ENCODE measurements at places on chromosomes 7 and 10. TPM values are rescaled to one million over a fixed set of nuclear protein-coding genes. Genes with fewer than 3 reads are reported as not detected.

DNA sequence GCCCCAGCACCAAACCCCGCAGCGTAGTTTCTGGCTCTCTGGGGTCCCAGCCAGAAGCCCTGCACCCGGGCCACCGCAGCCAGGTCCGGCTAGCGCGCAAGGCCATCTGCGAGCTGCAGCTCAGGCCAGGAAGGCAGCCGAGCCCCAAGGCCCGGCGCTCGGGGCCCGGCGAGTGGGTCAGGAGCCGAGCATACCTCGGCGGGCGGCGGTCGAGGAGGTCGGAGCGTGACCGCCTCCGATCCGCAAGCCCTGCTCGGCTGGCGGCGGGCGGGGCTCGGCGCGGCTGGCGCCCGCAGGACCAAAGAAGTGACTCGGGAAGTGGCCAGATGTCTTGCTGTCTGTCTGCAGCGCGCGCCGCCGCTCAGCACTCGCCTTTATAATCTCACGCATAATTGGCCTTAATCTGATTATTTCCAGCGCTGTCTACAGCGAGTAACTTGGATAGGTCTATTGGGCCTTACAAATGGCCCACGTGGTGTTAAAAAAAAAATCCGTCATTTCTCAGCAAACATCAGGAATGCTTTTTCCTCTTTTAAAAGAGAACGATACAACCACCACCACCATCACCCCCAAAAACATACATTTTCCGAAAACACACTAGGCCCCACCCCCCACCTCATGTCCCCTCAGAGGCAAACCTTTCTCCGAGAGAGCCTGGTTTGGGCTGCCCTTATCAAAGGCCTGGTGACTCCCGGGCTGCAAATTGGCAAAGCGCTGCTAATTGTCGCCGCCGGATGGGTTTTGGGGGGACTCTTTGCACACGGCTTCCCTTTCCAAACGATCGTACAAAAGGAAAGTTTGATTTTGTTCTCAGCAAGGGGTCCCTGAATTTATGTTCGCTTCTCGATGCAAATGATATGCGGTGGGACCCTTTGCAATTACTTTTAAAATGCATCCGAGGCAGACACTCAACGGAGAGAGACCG is at the start of gene DRGX:
DRGX (minus strand) TSS at position 349 of the 925 bp plus-strand sequence. CDS start 649 bp downstream, outside the sequence.
- H3K36me3 ChIP-seq, result no peaks in the 10 kb centered on the region
- H3K27ac ChIP-seq, result no peak within 1 kb of the TSS
- peak within 1 kb of the TSS; percentile 7 for H3K4me3 ChIP-seq
- peaks cover 76% of the 10 kb centered on the region for H3K27me3 ChIP-seq
- DNase-seq, result no peak

- H3K4me3 ChIP-seq, result no peak overlapping the region
- H3K27me3 ChIP-seq, result no peaks in the 10 kb centered on the region
- DNase-seq, result no peak
- no peaks in the 10 kb centered on the region for H3K36me3 ChIP-seq
- no peak overlapping the region for H3K27ac ChIP-seq
- no peaks in the 10 kb centered on the region for H3K4me1 ChIP-seq
Measured at GRCh38 chr10:9160275-9160674, 1105.8 kb downstream of the GATA3 start.

DNA sequence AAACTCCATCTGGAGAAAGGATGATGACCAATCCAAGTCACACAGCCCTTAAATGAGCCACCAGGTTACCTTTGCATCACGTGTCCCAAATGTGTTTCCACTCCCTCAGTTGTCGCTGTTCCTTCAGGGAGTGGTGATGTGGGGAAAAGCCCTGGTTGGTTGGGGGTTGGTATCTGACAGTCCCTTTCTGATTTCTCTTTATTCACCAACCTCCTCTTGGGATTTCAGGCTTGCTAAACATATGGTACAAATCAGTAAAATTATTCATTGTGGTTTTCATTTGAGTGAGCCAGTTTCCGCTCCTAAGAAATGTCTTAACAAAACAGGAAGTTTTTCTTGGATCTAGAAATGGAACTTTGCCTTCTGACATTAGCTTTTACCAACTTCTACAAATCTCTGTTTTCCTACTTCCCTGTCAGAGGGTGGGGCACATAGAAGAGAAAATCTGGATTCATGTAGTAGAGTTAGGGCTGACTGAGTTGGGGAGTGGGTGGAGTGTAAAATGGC is 40.0 kb upstream of the KMT2E start:
- no peaks in the 10 kb centered on the region for H3K27me3 ChIP-seq
- no peaks in the 10 kb centered on the region for H3K36me3 ChIP-seq
- no peak for DNase-seq
- H3K4me3 ChIP-seq, result no peak overlapping the region
- H3K27ac ChIP-seq, result peak overlapping the region; percentile 91
- H3K4me1 ChIP-seq, result peaks cover 69% of the 10 kb centered on the region

GRCh38 chr7:39392151-39392550 is 174.1 kb upstream of the YAE1 start:
- H3K36me3 ChIP-seq, result no peaks in the 10 kb centered on the region
- no peak for DNase-seq

- no peaks in the 10 kb centered on the region for H3K27me3 ChIP-seq
- no peaks in the 10 kb centered on the region for H3K4me1 ChIP-seq
- DNase-seq, result no peak
Measured at GRCh38 chr10:33828592-33828991, 494.1 kb upstream of the NRP1 start.

Gene CALU
- total RNA-seq, result 202 TPM

DNA sequence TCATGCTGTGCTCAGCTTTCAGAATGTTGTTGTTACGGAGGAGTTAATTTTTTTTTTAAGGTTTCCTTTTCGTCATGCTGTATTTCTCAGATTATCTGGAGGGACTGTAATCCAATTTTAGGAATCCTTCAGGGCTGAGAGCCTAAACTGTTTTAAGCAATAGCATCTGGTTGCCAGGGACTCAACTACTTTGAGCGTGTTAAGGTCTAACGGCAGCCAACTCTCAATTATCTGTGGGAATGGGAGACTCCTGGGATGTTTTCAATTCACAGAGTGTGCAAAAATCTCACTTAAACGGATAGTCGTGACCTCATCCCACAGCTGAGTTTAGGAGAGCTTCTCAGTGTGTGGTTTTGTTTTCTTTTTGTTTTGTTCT is 291.7 kb downstream of the AUTS2 start:
- peaks cover 3% of the 10 kb centered on the region for H3K4me1 ChIP-seq
- no peak overlapping the region for H3K27ac ChIP-seq
- H3K27me3 ChIP-seq, result no peaks in the 10 kb centered on the region
- DNase-seq, result no peak
- no peaks in the 10 kb centered on the region for H3K36me3 ChIP-seq

DNA sequence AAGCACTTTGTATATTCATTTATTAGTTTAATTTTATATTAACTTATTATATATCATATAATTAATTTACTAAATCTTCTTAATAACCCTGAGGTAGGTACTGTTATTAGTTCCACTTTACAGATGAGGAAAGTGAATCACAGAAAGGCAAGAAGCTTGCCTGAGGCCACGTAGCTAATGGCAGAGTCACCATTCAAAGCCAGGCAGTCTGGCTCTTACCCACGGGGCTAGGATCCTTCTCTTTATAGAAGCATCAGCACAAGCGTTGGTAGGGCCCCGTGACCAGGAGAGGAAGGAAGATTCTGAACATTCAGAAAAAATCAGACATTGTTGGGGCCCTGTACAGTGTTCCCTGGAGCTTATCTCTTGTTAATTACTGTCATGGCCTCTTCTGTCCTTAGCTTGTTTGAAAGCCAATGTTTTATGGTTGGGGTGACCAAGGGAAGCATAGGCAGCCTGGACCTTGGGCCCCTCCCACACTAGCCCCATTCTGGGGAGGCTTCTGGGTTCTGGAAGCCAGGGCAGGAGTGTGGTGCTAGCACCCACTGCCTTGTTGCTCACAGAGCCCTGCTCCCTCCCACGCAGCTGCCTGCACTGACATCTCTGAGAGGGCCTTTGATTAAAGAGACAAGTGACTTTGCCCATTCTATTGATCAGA is 31.1 kb upstream of the SLF2 start:
- H3K27ac ChIP-seq, result no peak overlapping the region
- no peak overlapping the region for H3K4me3 ChIP-seq
- no peaks in the 10 kb centered on the region for H3K36me3 ChIP-seq
- peaks cover 13% of the 10 kb centered on the region for H3K4me1 ChIP-seq

GRCh38 chr7:123939784-123940183 is 14.7 kb downstream of the SPAM1 start:
- no peak overlapping the region for H3K27ac ChIP-seq
- no peaks in the 10 kb centered on the region for H3K36me3 ChIP-seq
- H3K4me1 ChIP-seq, result no peaks in the 10 kb centered on the region
- no peak overlapping the region for H3K4me3 ChIP-seq
- no peak for DNase-seq

GRCh38 chr7:111954474-111955381 is 251.5 kb downstream of the DOCK4 start:
- H3K36me3 ChIP-seq, result no peaks in the 10 kb centered on the region
- H3K4me3 ChIP-seq, result no peak overlapping the region
- no peak for DNase-seq
- H3K27me3 ChIP-seq, result no peaks in the 10 kb centered on the region
- H3K4me1 ChIP-seq, result peaks cover 24% of the 10 kb centered on the region

- peaks cover 6% of the 10 kb centered on the region for H3K4me1 ChIP-seq
- no peak for DNase-seq
- no peaks in the 10 kb centered on the region for H3K27me3 ChIP-seq
Measured at GRCh38 chr10:132489053-132489703, 48.4 kb upstream of the INPP5A start.

DNA sequence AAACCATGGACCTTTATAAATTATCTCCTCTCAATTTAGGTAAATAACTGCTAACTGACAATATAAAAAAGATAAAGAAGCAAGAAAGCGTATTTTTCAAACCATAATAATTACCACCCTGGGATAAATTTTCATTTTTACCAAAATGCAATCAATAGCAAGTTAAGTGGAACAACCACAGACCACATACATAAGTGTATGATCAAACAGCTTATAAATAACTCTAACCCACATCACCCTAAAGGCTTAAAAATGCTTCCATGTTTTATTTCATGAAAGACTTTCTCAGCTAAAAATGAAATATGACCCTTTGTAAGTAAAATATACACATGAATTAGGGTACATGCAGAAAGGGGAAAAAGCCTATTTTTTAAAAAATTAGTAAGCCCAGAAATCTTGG is 156.5 kb downstream of the SGMS1 start:
- H3K27me3 ChIP-seq, result no peaks in the 10 kb centered on the region
- H3K27ac ChIP-seq, result no peak overlapping the region
- no peaks in the 10 kb centered on the region for H3K36me3 ChIP-seq
- H3K4me1 ChIP-seq, result peaks cover 21% of the 10 kb centered on the region
- DNase-seq, result no peak

- H3K27ac ChIP-seq, result peak overlapping the region; percentile 96
- no peaks in the 10 kb centered on the region for H3K27me3 ChIP-seq
- H3K36me3 ChIP-seq, result no peaks in the 10 kb centered on the region
Measured at GRCh38 chr7:5418285-5418582, 5.4 kb downstream of the TNRC18 start.

Gene PCLO
- 2.9 TPM for total RNA-seq

Gene SH3PXD2A
- 34.8 TPM for total RNA-seq

Gene NSUN6
- total RNA-seq, result 8.1 TPM

GRCh38 chr10:132714096-132714985 is 71.6 kb downstream of the NKX6-2 start:
- H3K4me3 ChIP-seq, result peak overlapping the region; percentile 9
- H3K27me3 ChIP-seq, result no peaks in the 10 kb centered on the region
- H3K4me1 ChIP-seq, result no peaks in the 10 kb centered on the region
- H3K36me3 ChIP-seq, result no peaks in the 10 kb centered on the region
- no peak overlapping the region for H3K27ac ChIP-seq

DNA sequence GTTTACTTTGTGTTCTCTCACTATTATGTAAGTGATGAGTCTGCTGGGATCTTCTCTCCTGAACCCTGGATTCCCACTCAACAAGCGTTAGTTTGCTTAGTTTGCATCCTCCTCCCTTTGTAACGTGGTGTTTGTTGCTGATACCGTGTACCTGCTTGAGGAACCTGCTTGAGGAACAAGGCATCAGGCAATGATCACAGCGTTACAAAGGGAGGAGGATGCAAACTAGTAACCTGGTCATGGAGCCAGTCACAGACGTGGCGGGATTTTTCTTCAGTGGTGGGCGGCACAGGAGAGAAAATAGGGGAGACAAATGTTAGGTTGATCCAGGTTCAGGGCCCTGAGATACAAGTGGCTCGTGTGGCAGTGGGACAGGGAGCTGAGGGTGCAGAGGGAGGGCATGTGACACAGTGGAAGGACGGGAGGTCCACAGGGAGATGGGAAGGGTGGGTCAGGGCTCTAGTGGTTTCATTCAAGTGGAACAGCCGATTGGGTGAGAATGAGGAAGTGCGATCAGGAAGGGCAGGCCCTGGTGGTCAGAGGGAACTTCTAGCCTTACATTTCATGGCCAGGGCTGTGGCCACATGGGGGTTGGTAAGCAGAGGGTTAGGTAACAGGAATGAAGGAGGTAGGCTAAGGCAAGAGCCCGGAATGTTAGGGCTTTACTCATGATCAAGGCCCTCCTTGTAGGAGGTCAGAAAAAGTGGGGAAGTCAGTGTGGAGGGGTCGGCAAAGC is 38.0 kb downstream of the SNX10 start:
- no peak overlapping the region for H3K27ac ChIP-seq
- DNase-seq, result peak; percentile 43
- no peaks in the 10 kb centered on the region for H3K36me3 ChIP-seq
- no peaks in the 10 kb centered on the region for H3K4me1 ChIP-seq
- H3K4me3 ChIP-seq, result no peak overlapping the region

GRCh38 chr7:124183649-124184048 is 150.8 kb upstream of the TMEM229A start:
- H3K27ac ChIP-seq, result no peak overlapping the region
- no peaks in the 10 kb centered on the region for H3K27me3 ChIP-seq
- no peak overlapping the region for H3K4me3 ChIP-seq
- no peaks in the 10 kb centered on the region for H3K4me1 ChIP-seq

DNA sequence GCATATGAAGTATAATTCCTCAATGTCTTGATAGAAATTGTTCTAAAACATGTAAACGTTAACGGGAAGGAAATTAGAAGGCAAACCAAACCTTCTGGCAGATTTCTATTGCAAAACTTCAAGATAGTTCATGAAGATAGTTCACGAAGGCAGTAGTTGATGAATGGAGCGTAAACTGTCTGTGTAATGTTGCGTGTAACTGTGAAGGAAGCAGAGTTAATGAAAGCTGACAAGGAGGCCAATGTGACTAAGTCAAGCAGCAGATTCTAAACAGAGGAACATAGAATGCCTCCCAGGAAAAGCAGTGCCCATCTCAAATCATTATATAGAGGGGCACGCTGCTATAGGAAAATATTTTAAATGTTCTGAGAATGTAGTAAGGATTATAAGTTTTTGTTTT is 659.7 kb upstream of the IGFBP3 start:
- DNase-seq, result no peak
- H3K36me3 ChIP-seq, result no peaks in the 10 kb centered on the region
- H3K4me1 ChIP-seq, result no peaks in the 10 kb centered on the region

DNA sequence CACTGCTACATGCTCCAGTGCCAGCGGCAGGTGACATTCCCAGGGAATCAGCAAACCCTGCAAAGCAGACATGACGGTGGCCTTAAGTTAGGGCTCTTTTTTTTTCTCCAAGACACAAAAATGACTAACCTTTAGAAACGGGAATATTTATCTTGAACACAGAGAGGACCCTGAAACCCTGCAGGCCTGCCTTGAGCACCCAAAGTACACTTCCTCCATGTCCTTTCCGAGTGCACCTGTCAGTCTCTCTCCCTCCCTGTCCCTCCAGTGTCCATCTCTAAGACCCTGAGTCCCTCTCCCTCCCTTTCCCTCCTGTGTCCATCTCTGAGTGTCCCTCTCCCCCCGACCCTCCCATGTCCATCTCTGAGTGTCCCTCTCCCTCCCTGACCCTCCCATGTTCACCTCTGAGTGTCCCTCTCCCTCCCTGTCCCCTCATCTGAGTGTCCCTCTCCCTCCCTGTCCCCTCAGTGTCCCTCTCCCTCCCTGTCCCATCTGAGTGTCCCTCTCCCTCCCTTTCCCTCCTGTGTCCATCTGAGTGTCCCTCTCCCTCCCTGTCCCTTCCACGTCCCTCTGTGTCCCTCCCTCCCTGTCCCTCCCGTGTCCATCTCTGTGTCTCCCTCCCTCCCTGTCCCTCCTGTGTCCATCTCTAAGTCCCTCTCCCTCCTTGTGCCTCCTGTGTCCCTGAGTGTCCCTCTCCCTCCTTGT is 51.2 kb upstream of the CAMK2B start:
- H3K4me3 ChIP-seq, result no peak overlapping the region
- DNase-seq, result no peak
- H3K27me3 ChIP-seq, result no peaks in the 10 kb centered on the region
